ENCODE measurements at places on chromosomes 11 and 22.

GRCh38 chr11:120658071-120658423 is 146.5 kb downstream of the GRIK4 start:
- DNase-seq, result no peak

DNA sequence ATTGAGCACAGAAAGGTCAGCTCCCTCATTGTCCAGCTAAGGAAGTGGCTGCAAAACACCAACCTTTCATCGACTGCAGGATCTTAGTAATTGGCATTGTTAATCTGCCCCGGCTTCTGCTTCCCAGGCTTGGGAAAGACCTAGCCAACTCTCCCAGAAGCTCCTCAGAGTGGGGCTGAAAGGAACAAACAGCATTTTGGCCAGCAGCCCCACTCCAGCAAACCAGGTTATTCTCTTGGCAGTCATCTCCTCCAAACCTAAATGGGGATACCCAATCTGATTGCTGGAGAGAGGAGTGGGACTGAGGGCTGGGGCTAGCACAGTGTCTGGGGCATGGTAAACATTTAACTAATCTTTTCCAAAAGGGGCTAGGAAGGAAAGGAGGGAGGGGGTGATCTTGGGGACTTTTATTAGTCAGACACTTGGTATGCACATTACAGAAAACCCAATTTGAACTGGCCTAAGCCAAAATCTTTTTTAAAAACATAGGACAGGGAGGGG is 294.4 kb downstream of the MN1 start:
- DNase-seq, result no peak

DNA sequence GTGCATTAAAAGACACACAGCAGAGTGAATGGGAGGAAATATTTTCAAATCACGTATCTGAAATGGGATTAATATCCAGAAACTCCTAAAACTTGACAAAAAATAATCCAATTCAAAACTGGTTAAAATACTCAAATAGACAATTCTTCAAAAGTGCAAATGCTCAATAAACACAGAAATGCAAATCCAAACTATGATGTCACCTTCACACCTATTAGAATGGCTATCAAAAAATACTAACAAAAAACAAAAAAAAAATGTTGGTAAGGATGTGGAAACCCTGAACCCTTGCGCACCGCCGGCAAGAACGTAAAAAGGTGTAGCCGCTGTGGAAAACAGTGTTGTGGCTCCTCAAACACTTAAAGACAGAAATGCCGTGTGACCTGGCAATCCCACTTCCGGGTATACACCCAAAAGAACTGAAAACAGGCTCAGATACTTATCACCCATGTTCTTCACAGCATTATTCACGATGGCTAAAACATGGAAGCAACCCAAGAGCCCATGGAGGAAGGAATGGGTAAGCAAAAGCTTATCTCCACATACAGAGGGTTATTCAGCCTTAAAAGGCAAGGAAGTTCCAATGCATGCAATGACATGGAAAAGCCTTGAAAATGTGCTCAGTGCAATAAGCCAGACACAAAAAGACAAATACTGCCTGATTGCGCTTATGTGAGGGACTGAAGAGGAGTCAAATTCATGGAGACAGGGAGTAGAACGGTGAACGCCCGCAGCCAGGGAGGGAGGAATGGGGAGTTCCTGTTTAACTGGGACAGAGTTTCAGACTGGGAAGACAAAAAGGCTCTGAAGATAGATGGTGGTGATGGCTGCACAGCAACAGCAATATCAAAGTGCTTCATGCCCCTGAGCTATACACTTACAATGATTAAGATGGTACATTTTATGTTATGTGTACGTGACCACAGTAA is 19.6 kb downstream of the BRD1 start:
- DNase-seq, result no peak

GRCh38 chr11:117618302-117618981 is 178.6 kb downstream of the DSCAML1 start:
- no peak for DNase-seq

- DNase-seq, result no peak
These were observed 23.9 kb downstream of the KDM4D start for GRCh38 chr11:94997437-94997836.

All from H1 (cell line).